CD4-positive, alpha-beta T cell treated with Interleukin-12 subunit alpha and Interleukin-12 subunit beta, for 1 hour (primary cell): ENCODE measurements at places on chromosomes 4 and X.

DNA sequence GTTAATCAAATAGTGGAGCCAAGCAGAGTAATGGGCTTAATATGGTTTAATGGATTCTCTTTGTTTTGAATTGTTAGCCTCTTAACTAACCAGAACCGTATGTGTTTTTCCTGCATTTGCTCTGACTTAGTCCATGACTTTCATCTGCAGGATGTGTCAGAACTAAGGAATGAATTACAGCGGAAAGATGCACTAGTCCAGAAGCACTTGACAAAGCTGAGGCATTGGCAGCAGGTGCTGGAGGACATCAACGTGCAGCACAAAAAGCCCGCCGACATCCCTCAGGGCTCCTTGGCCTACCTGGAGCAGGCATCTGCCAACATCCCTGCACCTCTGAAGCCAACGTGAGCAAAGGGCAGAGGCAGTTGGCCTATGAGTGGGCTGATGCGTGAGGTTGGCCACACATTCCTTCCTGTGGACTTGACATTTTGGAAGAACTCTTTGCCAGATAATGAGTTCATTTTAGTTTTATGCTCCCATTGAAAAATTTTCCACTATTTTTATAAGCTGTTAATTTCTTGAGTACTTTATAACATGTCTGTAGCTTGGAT, 9.1 kb downstream of the MED28 start:
- no peak for DNase-seq

GRCh38 chr4:184513802-184514120, 39.4 kb upstream of the IRF2 start:
- no peak for DNase-seq

DNA sequence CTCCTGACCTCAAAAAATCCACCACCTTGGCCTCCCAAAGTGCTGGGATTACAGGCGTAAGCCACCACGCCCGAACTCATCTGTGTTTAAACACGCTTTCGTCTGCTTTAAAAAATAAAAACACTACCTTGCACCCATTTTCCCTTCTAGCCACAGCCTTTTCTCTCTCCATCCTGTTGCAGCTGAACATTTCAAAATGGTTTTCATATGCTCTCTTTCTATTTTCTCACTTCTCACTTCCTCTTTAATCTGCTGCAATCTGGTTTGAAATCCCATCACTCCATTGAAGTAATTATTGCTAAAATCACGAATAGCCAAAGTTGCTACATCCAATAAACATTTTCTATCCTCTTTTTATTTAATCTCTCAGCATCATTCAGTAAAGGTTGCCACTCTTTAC, 70.0 kb downstream of the DCHS2 start:
- no peak for DNase-seq

DNA sequence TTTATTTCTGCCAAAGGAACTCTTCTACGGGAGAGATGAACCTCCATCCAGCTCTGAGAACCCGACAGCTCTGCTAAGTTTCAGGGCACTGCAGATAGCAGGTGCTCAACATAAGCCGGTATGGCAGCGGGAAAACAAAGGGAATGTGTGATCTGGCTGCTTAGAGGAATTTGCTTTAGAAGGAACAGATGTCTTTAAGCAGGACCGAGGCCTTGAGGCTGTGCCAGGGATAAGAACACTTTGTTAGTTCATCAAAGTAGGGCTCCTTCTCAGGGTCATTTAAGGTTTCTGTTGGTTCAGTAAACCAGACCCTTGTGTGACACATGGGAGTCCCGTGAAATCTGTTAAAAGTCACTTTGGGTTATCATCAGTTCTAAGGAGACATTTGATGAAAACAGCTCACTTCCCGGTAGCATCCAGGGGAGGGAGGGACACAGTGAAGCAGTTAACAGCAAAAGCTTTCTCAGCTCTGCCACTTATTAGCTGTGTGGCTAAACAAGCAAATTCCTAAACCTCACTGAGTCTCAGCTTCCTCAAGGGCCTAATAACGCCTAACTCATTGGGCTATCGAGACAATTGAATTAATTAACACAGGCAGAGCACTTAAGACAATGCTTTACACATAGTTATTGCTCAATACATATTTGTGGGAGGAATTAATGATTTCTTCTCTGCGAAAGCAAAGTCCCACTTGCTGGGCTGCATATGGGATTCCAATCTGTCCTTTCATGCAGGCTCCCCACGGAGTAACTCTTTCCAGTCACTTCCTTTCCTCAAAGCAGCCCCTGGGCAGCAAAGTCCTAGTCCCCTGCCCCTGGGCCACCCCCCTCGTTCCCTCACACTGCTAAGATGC, 2.9 kb upstream of the FTSJ1 start:
- no peak for DNase-seq

DNA sequence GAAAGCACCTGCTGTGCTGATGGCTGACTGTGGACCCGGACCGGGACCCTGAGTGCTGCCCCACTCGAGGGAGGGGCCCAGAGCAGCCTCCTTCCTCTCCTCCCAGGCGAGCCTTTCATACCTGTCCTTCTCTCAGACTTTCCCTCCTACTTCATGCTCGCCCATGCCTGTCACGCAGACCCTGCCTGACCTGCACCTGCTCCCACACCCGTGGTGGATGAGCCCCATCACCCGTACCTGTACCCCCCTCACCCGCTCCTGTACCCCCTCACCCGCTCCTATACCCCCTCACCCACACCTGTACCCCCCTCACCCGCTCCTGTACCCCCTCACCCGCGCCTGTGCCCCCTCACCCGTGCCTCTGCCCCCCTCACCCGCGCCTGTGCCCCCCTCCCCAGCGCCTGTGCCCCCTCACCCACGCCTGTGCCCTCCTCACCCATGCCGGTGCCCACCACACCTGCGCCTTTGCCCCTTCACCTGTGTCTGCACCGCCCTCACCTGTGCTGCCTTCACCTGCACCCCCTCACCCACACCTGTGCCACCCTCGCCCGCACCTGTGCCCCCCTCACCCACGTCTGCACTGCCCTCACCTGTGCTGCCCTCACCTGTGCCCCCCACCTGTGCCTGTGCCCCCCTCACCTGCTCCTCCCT, 5.8 kb downstream of the MAEA start:
- DNase-seq = no peak

DNA sequence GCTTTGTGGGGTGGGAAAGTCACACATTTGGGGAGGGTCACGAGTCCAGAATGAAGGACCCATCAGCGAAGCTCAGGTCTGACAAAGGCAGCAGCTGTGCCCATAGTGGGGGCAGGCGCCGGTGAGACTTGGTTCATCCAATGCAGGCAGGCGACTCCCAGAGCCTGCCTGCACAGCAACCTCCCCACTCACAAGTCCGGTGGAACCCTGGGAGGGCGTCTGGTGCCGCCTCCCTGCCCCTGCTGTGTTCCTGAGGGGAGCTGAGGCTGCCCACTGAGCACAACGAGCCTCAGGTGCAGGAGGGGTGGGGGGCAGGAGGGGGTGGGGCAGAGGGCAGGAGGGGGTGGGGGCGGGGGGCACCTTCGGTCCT, 13.7 kb downstream of the LRPAP1 start:
- DNase-seq = no peak
